ENCODE measurements at places on chromosomes 5 and 9.

DNA sequence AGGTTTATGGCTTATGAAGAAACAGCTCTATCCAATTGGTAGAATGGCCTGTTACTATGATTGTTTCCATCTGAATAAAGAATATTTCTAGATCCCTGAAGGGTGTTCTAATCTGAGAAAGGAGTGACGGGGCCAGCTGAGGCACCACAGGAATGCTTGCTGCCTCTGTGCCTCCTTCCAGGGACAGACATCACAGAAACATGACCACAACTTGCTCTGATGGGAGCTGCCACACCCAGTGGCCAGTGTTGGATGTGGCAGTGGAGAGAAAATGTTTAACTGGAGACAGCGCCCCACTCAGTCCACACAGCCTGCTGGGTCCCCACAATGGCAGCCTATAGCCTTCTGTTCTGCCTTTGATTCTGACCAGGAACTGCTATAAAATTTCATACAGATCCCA lies 38.6 kb upstream of the TESK1 start:
- no peak for DNase-seq

GRCh38 chr5:178777520-178777919 lies 47.1 kb upstream of the ZNF354A start:
- no peak for DNase-seq

- DNase-seq = no peak
Measured at GRCh38 chr9:134404376-134405358, 78.4 kb downstream of the RXRA start.

- no peak for DNase-seq
Measured at GRCh38 chr5:87051502-87052113, 216.1 kb upstream of the RASA1 start.

DNA sequence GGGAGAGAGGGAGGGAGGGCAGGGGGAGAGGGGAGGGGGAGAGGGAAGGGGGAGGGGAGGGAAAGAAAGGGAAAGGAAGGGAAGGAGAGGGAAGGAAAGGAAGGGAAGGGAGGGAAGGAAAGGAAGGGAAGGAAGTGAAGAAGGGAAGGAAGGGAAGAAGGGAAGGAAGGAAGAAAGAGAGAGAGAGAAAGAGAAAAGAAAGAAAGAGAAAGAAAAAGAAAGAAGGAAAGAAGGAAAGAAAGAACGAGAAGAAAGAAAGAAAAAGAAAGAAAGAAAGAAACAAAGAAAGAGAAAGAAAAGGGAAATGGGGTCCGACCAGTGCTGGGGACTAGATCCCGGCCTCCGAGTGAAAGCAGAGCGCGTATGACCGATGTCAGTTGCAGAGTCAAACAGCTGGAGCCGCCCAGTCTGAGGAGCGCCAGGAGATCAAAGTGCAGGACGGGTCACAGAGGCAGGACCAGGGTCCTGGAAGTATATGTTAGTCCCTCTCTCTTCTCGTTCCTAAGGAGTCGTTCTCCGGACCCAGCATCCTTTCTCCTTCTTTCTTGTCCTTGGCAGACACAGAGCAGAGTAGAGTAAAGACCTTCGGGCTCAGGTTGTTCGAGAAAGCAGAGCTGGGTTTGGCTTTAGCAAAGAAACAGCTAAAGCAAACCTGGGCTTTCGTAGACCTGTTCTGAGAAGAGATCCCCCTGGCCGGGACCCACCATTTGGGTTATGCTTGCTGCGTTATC lies 305.4 kb upstream of the MSX2 start:
- no peak for DNase-seq

All from NCI-H2107 (cell line).